Inflammatory macrophage treated with lipopolysaccharide for 1 hour (primary cell): ENCODE measurements at places on chromosomes 11 and 22.

GRCh38 chr11:110757962-110758755 lies 45.9 kb upstream of the ARHGAP20 start:
- no peak for DNase-seq

- DNase-seq: no peak
Observed at GRCh38 chr11:1077033-1077416, 2.4 kb downstream of the MUC2 start.

- no peak for DNase-seq
Observed at GRCh38 chr11:70531281-70532065, 133.1 kb downstream of the CTTN start.

- no peak for DNase-seq
Observed at GRCh38 chr22:17629173-17629489, 582 bp upstream of the ATP6V1E1 start.

DNA sequence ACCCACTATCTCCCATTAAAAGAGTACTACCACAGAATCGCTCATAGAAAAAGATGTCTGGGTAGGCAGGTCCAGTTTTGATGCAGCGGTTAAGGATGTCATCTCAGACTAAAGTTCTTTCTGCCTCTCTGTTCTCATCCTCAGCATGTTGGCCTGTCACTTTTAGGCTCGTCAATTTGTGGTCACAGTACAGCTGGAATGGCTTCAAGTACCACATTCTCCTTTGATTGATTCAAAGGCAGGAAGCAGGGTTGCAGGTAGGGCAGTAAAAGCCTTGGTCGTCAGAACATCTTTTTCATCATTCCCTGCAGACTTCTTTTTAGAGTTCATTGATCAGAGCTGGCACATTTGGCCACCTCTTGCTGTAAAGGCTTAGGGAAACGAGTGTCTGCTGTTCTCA lies 28.7 kb downstream of the SDHD start:
- DNase-seq: no peak

GRCh38 chr11:86346513-86346912 lies 28.2 kb upstream of the CCDC81 start:
- DNase-seq: no peak

- no peak for DNase-seq
Observed at GRCh38 chr11:68347841-68348240, 35.5 kb downstream of the LRP5 start.

GRCh38 chr11:19805827-19806226 lies 93.2 kb downstream of the NAV2 start:
- DNase-seq: no peak

DNA sequence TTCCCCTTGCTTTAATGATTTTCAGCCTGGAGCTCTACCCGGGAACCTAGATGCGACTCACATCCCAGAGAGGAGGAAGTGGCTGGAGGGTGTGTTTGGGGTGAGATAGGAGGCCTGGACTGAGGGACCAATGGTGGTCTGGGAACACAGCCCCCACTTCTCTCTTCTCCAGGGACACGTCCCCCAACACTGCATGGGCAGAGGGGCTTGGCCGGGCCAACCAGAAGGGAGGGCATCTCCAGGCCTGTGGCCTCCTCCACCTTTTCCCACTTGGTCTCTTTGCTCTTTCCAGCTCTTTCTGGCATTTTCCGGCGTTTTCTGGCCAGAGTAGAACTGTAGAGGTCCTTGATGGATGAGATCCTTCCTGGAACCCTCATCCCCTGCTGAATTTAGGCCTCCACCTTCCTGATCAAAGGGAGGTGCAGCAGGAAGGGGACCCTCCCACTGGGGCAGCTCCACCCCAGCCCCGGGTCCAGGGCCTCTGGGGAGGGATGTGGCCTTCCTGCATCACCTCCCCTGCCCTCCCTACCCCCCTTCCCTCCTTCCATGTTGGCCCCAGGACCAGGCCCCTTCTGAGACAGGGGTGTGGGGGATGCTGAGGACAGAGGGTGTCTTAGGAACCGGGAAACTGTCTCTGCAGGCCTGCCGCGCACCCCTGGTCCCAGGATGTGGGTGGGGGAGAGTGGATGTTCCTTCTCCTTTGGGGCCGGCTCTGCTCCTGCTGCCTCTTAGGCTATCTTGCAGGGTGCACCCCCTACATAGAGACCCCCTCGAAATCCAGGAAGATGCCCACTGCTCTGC lies 24.4 kb downstream of the MRGPRG start:
- no peak for DNase-seq

- no peak for DNase-seq
Observed at GRCh38 chr11:134004496-134005172, 47.9 kb upstream of the IGSF9B start.

DNA sequence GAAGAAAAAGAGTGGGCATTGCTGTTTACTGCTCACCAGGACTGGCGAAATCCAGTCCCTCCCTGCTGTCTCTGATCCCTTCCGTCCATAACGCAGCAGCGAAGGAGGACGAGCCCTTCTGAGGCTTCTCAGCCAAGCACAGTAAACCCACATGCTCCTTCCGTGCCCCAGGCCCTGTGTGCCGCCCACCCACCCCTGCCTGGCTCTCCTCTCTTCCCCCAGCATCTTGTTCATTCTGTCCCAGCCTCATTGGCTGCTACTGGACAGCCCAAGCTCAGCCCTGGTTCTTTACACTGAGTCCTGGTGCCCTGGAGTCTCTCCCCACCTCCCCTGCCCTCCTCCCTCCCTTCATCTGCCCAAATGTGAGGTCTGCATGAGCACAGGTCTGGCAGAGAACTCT lies 559.7 kb downstream of the BRD1 start:
- DNase-seq: no peak

- DNase-seq: no peak
Observed at GRCh38 chr11:69520186-69520916, 38.9 kb downstream of the LINC01488 start.

DNA sequence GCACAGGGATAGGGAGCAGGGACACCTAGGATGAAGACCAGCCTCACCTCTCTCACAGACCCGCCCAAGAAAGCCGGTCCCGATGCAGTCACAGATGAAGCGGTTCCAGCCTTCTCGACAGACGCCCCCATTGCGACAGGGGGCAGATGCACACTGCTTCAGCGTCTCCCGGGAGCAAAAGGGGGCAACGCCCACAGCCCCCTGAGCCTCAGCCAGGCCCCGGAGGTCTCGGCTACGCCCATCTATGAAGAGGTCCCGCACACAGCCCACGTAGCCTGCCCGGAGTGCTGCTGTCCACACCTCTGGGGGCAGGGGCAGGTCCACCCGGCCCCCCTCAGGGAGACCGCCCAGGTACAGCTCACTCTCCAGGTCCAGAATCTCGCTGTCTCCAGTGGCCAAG lies 62.3 kb downstream of the NRXN2 start:
- DNase-seq: no peak

DNA sequence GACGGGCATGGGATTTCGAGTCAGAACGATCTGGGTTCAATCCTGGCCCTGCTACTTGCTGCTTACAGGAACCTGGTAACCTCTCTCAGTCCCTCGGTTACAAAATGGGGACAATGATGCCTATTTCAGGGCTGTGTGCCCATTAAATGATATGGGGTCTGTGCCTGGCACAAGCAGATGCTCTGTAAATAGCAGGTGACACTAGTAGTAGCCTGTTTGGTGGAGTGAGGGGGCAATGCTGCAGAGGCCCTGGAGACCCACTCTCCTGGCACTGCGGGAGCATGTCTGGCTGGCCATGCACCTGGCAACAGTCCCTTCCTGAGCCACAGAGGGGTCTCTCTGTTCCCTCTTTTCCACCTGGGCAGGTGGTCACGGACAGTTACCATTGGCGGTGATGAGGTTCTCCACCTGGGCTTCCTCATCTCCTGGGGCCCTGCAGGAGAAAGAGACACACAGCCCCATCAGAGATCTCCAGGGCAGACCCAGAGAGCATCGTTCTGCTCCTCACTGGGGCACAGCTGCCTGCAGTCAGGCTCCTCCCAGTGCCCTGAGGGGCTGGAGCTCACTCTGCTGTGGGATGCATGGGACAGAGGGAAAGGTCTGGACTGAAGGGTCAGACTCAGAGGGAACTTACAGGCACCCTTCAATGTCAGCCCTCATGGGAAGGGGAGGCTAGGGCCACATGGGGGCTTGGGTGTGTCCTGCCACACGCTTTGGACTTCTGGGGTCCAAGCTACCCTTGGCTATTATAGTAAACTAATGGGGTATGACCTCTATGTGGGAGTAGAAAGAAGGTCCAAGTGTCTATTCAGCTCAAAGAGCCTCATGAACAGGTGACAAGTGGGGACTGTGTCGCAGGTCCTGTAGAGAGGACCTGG lies 15.6 kb upstream of the FXYD2 start:
- DNase-seq: no peak

DNA sequence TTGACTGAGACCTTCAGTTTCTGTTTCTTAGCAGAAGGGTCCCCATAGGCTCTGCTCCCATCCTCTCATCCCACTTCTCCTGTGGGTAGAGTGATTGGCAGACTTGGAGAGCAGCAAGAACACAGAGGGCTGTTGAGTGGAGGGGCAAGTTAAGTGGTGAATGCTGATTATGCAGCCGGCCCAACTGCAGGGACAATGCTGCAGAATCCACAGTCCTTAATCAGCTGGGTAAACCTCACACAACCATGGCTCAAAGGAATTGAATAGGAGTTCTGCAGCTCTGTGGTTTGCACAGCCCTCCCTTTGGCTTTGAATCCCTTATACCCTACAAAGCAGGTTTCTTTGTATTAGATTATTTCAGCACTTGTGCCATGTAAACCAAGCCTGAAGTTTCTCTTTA lies 161.1 kb downstream of the NAV2 start:
- DNase-seq: no peak

DNA sequence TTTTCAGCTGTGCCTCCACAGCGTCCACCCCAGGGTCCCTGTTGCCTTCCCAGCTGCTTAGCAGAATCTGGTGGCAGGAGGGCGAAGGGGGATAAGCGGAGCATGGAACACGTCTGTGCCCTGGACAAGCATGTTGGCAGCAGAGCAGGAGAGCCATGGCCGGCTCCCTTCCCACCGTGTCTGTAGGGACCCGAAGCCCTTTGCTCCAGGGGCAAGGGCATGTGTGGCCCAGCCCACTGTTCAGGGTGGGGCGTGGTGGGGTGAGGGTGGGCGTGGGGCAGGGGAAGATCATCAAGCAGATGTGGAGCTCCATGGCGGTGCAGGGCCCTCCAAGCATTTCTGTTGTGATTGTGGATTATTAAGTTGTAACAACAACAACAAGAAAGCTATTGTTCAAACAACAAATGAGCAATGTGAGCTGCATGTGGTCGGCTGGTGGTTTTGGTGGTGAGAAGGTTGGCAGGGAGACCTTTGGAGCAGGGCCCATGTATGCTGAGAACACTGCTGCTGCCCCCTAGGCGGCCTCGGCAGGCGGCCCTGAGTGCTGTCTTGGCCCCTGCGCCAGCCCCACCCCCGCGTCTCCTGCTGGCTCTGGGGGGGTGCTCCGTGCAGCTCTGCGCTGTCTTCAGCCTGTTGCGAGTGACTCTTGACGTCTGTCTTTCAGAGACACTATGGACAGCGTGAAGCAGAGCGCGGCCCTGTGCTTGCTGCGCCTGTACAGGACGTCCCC lies 50.9 kb downstream of the AP2A2 start:
- no peak for DNase-seq

DNA sequence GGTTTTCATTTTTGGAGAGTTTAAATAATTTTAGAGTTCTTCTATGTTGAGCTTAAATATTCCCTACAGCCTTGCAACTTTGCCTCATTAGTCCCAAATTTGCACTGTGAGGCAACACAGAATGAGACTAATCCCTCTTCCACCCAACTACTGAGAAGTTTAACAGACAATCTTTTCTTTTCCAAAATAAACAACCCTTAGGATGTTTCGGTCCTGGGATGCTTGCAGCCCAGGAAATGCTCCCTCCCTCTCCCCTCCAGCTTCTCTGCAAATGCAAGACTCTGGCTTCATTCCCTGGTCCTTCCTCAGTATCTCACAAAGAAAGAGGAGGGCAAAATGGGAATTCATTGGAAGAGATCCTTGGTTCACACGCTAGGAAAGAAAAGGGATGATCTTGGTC lies 222.5 kb downstream of the ST3GAL4 start:
- no peak for DNase-seq

DNA sequence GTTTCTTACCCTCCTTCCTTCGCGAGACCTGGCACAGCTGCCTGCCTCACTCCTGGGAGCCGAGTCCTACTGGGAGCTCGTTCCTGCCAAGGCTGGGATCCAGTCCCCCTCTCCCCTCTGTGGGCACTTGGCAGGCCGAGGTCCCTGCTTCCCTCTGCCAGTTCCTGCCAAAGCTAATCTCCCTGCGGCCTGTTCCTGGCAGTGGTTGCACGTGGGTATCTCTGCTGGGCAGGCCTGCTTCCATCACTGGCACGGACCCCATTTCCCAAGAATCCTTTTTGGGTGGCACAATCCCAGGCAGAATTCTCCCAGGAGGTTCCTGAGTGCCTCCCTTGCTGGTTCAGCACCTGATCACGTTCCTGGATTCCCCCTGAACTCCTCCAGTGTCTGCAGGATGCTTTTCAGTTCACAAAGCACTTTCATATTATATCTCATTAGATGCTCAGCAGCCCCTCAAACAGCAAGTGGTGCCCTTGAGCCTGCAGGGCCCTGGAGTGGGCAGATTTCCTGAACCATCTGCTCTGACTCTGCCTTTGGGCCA lies 96.5 kb downstream of the RRM1 start:
- no peak for DNase-seq

DNA sequence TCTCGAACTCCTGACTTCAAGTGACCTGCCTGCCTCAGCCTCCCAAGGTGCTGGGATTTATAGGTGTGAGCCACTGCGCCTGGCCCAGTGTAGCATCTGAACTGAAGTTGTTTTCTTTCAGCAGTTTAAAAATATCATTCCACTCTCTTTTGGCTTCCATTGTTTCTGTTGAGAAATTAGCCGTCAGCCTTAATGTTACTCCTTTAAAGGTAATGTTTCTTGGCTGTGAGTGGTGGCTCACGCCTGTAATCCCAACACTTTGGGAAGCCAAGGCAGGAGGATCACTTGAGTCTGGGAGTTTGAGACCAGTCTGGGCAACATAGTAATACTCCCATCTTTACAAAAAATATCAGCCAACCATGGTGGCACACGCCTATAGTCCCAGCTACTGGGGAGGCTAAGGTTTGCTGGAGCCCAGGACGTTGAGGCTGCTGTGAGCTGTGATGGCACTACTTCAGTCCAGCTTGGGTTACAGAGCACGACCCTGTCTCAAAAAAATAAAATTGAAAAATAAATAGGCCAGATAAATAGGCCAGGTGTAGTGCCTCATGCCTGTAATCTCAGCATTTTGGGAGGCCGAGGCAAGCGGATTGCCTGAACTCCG lies 25.9 kb downstream of the MCAM start:
- DNase-seq: no peak

DNA sequence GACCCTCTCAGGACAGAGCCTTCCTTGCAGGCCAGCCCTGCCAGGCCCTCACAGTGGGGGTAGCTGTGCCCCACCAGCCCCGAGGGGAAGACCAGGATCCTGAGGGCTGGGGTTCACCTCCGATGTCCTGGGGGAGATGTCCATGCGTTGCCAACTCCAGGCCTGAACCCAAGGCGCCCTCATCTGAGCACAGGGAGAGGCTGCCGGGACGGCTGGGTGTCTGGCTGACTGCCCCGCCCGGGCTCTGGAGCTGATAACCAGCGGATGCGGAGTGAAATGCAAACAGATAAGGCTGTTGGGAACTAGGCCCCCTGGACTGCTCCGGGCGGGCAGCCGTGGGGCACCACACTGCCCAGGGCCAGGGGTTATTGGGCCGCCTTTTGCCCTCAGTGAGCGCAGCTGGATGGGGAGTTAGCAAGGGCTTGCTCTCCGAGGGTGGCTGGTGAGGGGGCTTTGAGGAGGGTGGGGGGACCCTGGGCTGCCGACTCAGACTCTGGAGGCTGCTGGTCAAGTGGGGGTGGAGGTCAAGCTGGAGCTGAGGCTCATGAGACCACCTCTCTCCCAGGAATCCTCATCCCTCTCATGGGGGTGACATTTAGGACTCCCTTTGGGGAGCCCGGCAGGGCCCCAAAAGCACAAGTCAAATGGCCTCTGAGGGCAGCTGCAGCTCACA lies 5.6 kb upstream of the MUC6 start:
- no peak for DNase-seq

- DNase-seq: no peak
Observed at GRCh38 chr11:39139581-39139980, 2319.9 kb downstream of the LRRC4C start.
